Stimulated activated CD4-positive, alpha-beta T cell treated with anti-CD3 and anti-CD28 coated beads, Interleukin-12 subunit alpha, Interleukin-12 subunit beta, amount 100 ng/mL, for 24 hours (primary cell): ENCODE measurements at places on chromosomes 3 and 15.

DNA sequence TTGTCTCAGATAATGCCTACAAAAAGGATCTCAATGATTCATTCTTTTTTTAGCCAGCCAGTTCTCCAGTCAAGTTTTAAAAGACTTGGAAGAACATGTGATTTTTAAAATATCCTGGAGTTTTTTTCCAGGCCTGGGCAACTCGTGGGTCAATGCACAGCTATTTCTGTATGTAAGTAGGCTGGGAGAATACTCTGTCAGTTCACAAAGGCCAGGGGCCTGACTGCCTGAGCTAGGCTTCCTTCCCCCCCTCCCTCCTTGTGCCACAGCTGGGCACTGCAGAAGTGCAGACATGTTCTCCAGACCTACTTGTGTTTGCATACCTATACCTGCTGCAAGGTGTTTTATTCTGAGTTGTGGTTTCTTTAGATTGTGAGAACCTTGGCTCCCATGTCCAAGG, 43.7 kb downstream of the CTDSPL start:
- DNase-seq = no peak

DNA sequence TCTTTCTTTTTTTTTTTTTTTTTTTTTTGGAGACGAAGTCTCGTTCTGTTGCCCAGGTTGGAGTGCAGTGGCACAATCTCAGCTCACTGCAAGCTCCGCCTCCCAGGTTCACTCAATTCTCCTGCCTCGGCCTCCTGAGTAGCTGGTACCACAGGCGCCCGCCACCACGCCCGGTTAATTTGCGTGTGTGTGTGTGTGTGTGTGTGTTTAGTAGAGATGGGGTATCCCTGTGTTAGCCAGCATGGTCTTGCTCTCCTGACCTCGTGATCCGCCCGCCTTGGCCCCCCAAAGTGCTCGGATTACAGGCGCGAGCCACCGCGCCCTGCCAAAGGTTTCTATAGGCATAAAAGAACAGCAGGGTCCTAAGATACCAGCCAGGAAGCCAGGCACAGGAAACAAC, 261.0 kb upstream of the CCDC54 start:
- no peak for DNase-seq

GRCh38 chr3:43907508-43907858, 216.7 kb downstream of the ABHD5 start:
- no peak for DNase-seq

DNA sequence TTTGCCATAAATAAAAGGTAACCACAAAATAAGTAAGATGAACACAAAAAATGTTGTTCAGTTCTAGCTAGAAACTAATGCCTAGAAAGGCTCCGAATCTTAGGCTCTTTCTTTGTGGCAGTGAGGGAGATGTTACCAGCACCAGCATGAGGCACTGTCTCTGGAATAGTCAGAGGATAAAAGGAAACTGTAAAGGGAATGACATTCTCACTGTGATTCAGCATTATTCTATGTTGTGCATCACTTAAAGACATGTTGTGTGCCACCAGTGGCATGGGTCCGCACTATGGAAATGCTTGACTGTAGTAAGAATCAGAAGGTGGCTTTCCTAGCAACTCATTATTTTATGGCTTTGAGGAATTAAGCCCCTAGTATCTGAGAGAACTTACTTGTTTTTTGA, 70.8 kb downstream of the SEC22A start:
- DNase-seq = no peak

GRCh38 chr3:146262371-146263110, 11.6 kb upstream of the PLSCR4 start:
- no peak for DNase-seq

DNA sequence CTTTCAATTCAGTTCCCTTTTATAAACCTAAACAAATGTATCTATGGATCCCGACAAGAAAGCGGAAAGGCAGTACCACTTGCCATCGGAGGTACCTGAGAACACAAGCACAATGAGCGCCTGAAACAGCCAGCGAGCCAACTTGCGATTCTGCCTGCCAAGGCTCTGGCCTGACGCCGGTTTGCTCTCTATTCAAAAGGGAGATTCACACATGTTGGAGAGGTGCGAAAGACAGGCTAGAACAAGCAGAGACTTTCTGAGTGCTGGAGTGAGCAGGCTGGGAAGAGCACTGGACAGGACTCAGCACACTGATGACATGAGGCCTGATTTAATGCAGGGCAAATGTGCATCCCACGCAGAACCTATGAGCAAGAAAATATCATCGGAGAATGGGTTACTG, 17.7 kb upstream of the PRR23E start:
- no peak for DNase-seq

DNA sequence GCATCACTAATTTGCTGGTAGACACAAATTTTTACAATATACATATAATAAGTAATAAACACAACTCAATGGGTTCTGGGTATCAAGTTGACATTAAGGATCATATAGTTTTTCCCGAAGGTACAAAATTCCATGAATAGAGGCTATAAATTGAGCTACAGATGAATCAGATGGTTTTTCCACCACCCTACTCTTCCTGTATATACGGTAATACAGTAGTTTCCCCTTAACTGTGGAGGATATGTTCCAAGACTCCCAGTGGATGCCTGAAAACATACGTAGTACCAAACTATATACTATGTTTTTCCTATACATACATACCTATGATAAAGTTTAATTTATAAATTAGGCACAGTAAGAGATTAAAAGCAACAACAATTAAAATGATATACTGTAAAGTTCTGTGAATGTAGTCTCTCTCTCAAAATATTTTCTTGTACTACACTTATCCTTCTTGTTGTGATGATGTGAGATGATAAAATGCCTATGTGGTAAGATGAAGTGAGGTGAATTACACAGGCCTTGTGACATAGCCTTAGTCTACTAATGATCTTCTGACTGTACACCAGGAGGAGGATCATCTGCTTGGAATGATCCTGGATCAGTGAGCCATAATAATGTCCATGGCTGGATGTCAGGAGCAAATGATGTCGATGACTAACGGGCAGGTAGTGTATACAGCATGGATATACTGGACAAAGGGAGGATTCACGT, 116.7 kb downstream of the NR1I2 start:
- no peak for DNase-seq

- no peak for DNase-seq
These were observed 1476.9 kb downstream of the SI start for GRCh38 chr3:163601426-163601825.

- DNase-seq = no peak
These were observed 50.6 kb downstream of the MGLL start for GRCh38 chr3:127771746-127772145.

- no peak for DNase-seq
These were observed 69.4 kb downstream of the CPN2 start for GRCh38 chr3:194281766-194282165.

GRCh38 chr3:100898681-100899080, 94.5 kb downstream of the ABI3BP start:
- DNase-seq = no peak

DNA sequence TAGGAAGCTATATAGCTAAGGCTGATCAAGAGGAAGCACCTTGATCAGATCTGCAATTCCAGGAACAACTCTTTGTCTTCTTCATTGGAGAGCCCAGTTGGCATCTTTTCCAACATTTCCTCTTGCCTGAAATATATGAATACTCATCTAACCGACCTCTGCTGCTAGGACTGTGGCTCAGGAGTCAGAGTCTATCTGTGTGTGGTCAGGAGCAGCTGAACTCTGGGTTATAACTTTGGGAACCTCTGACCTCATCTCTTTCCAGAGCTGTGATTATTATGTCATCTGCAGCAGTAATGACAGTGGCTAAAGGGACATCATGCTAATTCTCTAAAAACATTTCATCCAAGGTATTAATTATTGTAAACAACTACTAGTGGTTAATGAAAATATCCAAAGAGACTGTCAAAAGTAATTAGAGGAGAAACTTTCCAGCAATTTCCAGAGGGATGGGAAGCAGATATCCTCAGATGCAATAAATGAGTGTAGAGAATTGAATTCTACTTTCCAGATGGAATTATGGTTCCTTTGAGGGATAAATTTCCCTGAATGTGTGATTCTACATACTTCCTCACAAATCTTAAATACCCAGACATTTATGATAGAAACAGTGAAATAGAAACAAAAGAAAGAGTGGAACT, 11.5 kb upstream of the SPINK8 start:
- DNase-seq = no peak

GRCh38 chr3:71444028-71444860, 139.3 kb downstream of the FOXP1 start:
- DNase-seq = peak; percentile 48

DNA sequence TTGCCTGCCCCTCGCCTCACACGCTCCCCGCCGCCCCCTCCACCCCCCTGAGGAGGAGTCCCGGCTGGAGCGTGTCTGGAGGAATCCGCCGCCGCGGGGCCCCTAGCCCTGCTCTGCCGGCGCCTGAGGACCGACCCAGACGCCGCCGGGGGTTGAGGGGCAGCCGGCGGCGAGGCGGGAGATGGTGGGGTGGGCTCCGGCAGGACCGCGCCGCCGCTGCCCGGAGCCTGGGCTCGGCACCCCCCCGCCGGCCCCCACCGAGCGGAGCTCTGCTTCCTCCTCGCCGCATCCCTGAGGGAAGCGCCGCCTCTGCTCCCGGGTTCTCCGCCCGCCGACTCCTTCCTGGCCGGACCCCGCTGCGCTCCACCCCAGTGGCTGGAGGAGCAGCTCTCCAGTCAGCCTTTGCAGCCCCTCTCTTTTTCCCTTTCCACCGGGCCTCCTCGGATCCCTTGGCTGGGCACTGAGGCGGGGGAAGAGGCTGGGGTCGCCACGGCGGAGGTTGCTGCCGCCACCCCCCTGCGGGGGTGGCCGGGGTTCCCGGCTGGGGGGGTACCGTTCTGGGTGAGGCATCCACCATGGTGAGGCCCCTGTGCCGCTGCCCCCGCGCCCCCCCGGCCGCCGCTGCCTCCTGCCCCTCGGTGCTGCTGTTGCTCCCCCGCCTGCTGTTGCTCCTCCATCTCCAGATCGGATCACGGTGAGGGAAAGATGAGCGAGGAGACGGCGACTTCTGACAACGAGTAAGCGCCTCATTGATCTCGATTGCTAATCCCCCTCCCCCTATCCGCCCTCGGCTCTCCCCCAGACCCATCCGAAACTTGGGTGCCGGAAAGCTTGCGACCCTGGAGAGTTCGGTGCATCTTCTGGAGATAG, at the start of gene SPRED1:
Gene SPRED1 (plus strand): TSS at position 356 of the 870 bp plus-strand sequence. CDS start 350 bp downstream, at position 706.
- no peak for DNase-seq

DNA sequence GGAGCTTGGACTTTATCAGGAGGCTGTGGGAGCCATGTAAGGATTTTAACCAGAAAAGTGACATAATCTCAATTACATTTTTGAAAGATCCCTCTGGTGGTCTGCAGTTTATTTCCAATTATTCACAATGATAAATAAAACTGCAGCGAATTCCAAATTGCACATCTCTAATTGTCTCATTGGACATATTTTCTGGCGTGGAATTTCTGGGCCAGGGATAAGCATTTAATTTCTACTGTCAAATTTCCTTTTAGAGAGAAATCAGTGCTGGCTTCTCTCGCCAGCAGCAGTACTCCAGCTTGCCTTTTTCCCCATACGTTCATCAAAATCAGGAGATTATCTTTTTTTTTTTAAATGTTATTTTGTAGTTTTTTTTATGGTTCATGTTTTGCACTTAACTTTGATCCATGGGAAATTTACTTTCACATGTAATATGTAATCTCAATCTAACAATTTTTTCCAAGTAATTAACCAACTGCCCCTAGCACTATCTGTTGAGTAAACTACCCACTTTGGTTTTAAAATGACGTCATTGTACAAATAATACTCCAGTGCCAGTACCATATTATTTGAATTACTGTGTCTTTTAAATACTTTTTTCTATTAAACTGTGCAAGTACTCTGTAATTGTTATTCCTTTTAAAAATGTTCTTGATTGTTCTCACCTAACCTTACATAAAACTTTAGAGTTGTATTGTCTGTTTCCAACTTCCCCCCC, 251.8 kb downstream of the ADAMTSL3 start:
- DNase-seq = no peak

GRCh38 chr3:21073561-21073960, 677.4 kb downstream of the ZNF385D start:
- no peak for DNase-seq

DNA sequence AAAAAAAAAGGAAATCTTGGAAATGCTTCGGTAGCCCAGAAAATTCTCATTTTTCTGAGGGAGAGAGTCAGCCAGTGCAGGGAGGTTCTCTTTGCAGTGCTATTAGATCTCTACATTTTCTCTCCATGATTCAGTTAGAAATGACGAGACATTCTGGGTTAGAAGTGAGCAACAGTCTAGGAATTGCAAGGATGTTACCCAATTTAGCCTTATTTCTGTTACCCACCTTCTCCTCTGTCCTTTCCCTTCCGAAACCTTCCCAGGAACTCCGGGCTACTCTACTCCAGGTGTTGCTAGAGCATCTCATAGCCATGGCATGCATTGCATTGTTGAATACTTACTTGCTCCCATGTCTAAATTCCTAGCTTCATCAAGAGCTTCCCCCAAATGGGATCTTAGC, 106.8 kb downstream of the EDEM1 start:
- no peak for DNase-seq

DNA sequence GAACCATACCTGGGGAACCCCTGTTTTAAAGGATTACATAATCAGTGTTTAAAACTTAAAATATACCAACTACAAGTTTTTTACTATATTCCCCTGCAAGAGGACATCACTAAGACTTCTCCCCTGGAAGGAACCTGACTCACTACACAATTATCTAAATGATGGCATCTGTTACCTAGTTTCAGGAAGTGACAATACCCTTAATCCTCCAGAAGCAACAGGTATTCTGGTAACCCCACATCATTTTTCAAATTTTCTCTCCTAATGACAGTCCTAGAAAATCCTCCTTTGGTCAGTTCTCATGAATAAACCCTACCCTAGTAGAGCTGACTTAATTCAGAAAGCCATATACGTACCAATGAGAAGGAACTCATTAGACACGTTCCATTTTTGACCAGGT, 78.4 kb downstream of the RFX7 start:
- no peak for DNase-seq

DNA sequence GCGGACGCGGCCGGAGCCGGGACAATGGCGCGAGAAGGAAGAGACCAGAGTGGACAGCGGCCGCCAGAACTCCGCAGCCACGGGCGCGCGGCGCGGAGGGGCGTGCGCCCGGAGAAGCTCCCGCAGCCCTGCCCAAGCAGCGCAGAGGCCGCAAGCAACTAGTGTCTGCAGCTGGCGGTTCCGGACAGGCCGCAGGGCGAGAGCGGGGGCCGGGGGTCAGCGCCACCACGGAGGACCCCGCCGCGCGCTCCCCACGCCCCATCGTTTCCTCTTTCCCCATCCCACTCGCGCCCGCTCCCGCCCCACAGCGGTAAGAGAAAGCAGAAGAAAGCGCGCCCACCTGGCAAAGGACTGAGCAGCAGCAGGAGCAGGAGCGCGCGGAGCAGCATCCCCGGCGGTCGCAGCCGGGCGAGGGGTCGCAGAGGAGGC, 440 bp downstream of the PRTG start:
- DNase-seq = no peak

DNA sequence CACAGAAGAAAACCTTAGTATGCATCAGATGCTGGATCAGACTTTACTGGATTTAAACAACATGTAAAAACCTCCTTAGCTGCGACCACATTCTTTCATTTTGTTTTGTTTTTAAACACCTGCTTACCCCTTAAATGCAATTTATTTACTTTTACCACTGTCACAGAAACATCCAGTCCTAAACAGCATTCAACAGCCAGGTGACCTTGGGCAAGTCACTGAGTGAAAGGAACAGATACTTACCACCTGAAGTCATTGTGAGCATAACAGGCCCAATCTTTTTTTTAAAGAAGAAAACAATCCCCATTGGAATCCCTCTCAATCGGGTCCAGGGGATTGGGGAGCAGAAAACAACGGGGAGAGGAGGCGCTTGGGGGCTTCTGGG, 390 bp downstream of the STARD5 start:
- DNase-seq = no peak
